ENCODE measurements at places on chromosomes 5 and 9.

DNA sequence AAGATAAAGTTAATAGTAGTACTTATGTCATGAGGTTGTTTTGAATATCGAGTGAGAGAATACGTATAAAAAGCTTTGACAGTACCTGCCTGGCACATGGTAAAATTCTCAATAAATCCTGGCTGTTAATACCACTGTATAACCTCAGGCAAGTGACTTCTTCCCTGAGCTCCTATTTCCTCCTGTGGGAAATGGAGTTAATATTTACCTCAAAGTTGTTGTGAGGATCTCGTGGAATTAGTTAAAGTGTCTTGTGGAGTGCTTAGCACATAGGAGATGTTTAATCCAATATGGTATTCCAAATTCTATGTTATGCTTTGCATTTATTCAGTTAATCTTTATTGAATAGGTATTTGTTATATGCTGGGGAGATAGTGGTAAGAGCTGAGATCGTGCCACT is 18.5 kb downstream of the FOCAD start:
- no peak for DNase-seq

DNA sequence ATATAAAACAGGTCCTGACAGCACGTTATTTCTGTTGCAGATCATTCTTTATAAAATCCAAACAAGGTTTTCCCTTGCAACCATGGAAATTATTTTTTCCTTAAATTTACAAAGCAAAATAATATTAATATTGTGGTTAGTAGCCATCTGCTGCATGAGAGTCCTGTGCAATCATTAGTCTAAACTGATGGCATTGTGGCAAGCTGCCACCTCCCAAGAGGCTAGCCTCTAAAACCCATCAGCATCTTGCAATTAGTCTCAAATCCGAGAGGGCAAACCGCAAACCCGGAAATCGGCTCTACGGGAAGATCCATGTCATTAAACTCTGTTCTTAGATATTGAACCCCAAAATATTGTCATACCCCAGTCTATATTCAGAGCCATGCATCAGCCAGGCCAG is 11.3 kb upstream of the CDH6 start:
- no peak for DNase-seq

DNA sequence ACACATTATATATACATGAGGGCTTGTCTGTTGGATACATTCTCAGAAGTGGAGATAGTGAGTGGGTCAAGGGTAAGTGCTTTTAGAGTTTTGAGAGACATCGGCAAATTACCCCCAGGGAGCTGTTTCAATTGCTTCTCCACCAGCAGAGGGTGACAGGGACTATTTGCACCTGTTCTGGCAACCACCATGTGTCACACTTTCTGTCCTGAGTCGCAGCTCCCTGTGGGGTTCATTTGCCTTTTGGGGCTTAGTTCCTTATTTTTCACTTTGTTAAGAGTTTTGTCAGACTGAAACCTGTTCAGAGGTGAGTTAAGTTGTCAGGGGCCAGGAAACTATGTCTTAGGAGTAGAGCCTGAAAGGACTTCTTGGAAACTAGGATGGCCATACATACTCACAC is 20.1 kb upstream of the SLC36A1 start:
- DNase-seq, result peak; percentile 79

- no peak for DNase-seq
Measured at GRCh38 chr5:386432-387341, 56.3 kb upstream of the EXOC3 start.

GRCh38 chr9:81125446-81126092 is 563.8 kb downstream of the TLE1 start:
- DNase-seq, result no peak

DNA sequence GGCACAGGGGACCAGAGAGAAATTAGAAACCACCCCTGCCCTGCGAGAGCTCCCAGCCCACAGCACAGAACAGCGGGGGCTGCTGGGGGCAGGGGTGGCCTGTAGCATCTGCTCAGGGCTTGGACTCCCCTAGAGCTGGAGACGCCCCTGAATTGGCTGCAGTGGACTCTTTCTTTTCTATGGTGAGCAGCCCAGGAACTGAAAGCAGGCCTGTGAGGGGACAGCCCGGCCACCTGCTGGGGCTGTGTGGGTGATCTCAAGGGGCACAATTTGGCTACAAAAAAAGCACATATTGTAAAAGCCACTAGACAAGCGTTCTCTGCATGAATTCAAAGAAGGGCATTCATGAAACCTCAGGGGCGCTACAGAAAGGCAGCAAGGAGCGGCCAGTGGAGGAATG is 57.5 kb upstream of the ICE1 start:
- DNase-seq, result peak; percentile 48

- DNase-seq, result no peak
Measured at GRCh38 chr9:92611621-92612285, 58.2 kb downstream of the IPPK start.

DNA sequence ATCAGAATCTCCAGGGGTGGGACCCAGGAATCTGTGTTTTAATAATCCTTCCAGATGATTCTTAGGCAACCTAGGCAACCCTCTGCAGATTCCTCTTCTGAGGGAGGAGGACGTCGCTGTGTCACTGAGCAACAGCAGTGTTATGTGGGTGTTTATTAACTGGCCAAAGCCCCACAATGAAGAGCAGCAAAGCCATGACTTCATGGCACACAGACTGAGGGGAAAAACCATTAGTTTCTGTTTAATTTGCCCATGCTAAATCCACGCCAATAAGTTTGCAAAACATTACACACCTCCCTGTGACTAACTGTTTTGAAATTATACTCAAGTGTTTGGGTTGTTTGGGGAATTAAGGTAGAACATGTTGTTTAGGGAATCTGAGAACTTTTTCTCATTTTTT is 83.7 kb upstream of the TMED7 start:
- DNase-seq, result no peak

DNA sequence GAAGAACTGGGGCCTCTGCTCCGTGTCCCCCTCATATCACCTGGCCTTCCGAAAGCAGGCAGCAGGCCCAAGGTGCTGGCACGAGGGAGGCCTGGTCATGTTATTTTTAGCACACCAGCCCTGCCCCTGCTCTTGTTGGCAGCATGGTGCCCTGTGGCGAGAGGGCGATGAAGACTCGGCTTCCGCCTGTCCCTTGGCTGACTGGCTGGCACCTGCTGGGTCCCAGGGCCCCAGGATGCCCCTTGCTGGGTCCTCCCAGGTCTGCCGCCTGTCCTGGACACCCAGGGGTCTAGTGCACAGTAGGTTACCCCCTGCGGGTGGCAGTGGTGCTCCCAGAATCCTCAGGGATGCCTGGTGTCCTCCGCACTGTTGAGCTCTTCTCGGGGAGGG is 77.0 kb downstream of the RXRA start:
- no peak for DNase-seq

DNA sequence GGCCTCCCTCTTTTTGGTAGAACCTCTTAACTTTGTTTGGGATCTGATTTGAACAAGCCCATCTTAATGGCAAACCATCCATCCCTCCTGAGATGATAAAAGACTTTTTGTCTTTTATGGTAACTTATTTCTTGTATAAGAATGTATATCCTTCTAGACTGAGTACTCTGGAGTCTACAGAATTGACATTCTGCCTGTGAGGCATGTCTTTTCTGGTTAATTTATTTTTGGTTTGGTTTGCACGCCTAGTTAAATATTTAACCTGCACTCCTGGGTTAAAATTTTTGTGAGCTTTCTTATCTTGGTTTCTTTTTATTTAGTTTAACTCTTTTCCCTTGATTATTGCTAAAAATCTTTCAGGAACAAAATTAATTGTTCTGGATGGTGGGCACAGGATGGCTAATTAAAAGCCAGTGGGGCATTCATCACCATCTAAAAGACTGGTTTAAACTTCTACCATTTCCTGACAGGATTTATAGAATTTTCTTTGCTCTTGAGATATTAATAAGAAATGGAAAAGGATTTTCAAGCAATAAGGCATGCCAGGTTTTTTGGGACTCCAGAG is 50.3 kb downstream of the PHAX start:
- DNase-seq, result no peak

DNA sequence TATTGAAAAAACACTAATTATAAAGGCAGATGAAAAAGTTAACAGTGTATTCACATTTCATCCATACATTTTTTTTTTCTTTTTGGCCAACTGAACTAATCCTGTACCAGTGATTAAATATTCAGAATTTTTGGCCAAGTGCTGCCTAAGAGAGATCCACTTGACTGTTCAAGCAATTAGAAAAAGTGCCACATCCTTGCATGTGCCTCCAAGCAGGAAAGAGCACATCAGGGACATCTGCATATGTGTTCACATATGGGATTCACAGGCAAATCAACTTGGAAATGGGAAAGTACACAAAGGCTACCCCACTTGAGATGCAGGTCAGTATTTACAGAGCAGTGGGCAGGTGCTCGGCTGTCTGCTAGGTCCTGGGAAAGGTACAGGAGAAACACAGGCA is 163.3 kb upstream of the LHFPL2 start:
- DNase-seq, result no peak

DNA sequence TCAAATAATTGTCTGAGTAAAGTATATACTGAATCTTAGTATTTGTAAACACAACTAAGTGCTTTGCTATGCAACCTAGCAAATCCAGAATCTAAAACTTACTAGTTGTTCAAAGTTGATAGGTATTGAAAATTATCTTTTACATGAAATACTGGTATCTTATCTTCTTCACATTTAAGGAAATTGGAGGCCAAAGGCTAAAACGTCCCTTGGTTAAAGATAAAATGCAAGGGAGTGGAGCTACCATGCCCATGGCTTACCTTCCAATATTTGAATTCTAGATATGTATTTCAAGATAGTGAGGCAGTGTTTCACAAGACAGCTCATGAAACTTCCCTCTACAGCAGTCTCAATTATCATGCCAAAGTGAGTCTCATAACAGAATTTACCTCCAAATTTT is 373.5 kb downstream of the KIAA0825 start:
- no peak for DNase-seq

DNA sequence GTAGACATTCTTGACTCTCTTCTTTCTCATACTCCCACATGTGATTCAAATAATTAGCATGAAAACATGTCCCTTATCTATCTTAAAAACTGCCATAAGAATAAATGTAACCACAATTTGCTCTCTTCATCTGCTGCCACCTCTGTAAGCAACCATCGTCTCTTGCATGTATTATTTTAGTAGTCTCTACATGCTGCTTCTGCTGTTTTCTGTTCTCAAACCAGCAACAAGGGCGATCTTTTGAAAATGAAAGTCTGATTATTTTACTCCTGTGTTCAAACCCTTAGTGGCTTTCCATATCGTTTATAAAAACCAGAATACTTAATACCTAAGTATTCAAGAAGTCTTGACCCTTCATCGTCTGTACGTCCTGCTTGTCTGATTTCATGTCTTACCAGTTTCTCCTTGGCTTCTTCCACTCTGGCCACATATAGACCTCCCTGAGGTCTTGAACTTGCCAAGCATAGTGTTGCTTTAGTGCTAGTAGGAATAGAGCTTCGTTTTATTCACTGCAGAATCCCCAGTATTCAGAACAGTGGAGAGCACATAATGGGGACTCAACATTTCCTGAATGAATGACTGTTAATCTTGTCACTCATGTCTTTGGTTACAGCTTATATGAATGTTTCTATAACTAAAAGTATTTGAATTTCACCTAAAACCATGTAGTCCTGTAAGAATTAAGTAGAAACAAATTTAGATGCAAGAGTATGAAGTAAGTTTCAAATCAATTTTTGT is 10.6 kb downstream of the CDC42SE2 start:
- no peak for DNase-seq

DNA sequence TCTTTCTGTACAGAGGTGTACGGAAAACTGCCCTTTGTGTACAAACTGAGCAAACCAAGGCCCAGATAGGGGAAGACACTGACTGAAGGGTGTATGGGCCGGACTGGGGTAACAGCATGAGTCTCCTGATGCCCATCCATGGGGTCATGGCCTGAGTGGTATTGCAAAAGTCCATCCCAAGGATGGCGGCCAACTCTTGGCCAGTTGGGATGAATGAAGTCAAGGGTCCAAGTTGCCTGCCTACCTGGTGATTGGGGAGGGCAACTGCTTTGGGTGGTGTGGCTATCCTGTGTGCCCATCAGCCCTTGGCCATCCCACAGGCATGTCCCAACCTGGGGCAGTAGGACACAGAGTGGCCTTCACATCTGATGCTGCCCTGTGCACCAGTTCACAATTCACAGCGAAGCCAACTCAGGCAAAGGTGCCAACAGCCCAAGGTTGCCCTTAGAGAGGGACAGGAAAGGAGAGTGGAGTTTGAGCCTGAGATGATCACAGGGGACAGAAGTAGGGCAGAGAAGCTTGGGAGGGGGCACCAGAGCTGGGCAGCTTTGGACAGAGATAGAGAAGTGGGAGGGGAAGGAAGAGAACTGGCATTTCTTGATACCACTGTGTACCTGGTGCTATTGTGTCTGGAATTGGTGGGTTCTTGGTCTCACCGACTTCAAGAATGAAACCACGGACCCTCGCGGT is 46.6 kb downstream of the COL15A1 start:
- no peak for DNase-seq

DNA sequence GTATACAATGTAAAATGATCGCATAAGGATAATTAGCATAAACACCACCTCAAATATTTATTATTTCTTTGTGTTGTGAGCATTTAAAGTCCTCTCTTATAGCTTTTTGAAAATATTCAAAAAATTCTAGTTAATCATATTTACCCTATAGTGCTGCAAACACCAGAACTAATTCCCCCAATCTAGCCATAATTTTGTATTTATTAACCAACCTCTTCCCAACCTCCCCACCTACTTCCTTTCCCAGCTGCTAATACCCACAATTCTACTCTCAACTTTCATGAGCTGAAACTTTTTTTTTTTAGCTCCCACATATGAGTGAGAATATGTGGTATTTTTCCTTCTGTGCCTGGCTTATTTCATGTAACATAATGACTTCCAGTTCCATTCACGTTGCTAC is 317.8 kb upstream of the ATP10B start:
- no peak for DNase-seq

DNA sequence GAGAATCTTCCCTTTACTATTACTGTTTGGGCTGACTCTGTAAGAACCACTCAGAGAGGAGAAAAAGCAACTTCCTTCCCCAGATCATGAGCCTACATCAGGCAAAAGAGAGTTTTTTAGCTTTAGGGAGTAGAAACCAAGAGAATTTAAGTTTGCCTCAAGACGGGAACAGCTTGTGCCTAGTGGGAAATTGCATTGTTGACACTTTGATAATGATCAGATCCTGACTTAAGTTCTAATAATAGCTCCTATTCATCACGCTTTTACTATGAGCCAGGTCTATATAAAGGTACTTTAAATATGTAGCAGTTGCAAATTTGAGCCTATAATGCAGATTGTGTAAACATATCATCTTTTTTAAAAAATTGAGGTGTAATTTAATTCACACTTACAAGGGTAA is 298.2 kb downstream of the MAN2A1 start:
- no peak for DNase-seq

DNA sequence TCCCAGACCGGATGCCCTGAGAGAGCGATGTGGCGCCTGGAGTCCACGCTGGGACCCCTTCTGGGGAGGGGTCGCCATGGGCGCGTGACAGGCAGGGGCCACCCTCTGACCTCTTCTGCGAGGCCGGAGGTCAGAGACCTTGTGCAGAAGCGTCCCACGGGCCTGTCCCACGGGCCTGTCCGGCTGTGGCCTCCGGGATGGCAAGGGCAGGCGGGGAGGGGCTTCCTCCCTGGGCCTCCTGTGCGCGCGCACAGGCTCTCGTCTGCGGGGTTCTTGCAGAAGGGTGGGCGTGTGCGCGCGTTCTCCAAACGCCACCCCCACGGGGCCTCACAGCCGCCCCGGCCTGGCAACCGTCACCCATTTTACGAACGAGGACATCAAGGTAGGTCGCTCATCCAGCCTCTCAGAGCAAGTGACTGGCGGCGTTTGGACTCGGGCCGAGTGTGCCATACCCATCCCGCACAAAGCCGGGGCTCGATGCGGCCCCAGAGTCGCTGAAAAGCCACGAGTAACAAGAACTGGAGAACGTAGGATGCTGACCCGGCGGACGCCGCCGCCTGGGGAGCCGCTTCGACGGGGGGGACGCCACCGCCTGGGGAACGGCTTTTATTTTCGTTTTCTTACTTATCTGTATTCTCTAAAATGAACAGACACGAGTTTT is 897 bp downstream of the AHRR start:
- DNase-seq, result peak; percentile 50
